C1 segment of cervical spinal cord (tissue), 14 donors: ENCODE measurements at places on chromosomes 16 and 17.

DNA sequence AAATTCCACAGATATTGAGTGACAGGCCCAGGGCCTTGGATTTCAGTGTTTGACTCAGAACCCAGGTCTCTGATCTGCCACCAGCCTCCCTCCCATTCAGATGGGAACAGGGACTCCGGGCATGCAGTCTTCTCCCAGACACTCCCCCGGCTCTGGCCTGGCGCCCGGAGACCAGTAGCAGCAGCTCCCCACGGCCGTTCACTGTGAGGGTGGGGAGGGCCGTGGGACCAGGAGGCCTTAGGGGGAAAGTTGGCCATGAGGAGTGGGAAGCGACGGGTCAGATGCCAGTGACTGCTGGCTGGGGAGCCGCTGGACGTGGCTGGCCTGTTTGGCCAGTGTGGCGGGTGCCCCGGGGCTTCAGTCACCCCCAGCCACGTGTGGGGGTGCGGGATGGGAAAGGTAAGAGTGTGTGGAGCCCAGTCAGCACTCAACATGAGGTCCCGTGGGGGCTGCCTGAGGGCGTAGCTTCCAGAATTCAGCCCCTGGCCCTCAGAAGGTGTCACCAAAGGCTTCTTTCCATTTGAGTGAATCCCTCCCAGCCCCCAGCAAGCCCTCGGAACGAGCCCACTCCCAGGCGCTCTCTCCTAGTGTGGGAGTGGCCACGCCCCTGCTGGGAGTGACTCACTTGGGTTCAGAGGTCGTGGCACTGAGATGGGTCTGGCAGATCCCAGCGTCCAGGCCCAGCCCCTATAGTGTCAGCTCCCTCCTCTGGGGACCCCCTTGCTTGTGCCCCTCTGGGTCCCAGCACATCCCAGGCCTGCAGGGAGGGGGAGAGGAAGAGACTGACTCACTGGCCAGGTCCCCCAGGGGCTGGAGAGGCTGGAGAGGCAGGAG lies 309.4 kb downstream of the SEC14L1 start:
- DNase-seq = peak; percentile 56

- no peak for DNase-seq
These were observed 6.8 kb downstream of the ZNF771 start for GRCh38 chr16:30414159-30414558.

- DNase-seq = no peak
These were observed 221.1 kb upstream of the HSBP1 start for GRCh38 chr16:83586461-83587200.

DNA sequence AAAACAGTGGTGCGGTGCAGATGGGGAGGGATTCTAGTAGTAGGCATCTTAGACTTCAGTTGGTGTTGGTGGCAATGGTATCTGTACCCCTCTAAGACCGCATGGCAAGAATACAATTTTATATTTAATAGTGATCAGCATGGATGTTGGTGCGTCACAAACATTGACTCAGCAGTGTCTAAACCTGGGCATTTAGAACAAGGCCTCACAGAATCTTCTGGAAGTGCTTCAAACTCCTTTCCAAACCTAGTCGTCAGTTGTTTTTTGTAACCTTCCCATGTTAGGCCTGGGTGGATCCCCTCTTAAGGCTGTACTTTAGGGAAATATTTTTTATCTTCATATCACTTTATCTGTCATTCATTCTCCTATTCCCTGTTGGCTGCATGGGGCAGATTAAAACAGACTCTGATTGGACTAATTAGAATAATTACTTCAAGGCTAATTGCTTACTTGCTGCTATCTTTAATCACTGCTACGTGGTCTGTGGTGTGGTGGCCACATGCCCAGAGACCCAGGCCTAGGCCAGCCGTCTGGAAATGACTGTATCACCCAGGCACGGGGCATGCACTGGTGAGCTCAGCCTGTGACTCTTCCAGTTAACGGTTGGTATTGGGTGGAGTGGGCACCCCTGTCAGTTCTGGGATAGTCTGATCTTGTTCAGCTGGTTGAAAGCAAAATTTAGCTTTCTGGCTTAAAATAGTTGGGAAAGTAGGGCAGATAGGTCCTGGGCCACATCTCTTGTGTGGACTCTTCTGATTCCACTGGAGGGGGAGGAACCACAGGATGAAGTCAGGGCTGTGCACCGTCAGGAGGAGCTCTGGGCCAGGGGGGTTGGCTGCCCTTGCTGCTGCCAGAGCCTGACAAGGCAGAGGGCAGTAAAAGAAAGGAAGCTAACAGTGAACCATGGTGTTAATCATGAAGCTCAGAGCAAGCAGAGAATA lies 4.5 kb downstream of the ALKBH5 start:
- no peak for DNase-seq

- DNase-seq = no peak
These were observed 49.2 kb downstream of the NOS2 start for GRCh38 chr17:27751166-27751565.

- no peak for DNase-seq
These were observed 37.5 kb upstream of the WSB1 start for GRCh38 chr17:27256225-27257030.

GRCh38 chr17:63488851-63489250 lies 12.0 kb downstream of the ACE start:
- DNase-seq = no peak

DNA sequence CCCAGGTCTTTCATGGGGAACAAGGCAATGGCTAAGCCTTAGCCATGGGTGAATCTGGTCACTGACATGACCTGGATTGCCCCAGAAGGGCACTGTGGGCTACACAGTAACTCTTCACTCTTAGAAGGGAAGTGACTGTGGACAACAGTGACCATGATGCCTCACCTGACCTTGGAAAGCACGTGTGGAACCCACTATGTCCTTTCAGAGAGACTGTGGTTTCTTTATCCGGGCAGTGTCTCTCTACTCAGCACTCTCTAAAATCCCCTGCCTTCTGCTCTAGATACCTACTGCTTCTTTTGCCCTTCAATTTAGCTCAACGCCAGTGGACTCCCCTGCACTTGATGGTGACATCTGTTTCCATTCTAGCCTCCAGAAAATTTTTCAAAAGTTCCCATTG lies 66.1 kb upstream of the ANKFN1 start:
- DNase-seq = no peak

DNA sequence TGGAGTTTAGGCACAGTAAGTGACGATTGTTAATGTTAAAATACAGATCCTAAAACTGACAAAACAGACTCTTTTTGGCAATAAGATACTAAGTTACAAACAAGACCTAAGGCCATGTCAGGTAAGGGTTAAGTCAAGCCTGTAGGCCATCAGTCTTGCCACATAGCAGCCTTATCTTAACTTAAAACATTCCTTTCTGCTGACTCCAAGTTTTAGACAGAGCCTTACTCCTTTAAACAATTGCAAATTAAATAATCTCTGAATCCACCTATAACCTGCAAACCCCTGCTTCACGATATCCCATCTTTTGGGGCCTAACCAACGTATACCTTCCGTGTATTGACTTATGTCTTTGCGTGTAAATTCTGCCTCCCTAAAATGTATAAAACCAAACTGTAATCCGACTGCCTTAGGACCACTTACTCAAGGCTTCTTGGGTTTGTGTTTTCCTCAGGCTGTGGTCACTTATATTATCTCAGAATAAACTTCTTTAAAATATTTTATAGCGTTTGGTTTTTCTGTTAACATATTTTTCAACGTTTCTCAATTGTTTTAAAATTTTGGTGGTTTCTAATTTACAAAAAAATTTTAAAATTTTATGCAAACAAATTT lies 64.4 kb downstream of the EFCAB5 start:
- DNase-seq = no peak

DNA sequence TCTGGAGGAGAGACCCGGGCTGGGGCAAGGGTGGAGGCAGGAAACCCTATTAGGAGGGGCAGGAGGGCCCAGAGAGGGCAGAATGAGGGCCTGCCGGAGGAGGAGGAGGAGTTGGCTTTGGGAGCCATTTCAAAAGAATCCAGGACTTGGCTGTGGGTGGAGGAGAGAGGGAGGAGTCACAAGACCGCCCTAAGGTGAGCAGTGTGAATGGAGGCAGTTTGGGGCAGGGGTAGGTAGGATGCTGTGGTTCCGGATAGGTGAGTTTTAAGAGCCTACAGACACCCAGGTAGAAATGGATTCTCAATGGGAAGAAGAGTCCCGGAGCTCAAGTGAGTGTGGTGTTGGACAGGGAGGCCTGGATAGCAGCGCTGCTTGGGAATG lies 80.3 kb downstream of the ARHGAP23 start:
- DNase-seq = no peak

DNA sequence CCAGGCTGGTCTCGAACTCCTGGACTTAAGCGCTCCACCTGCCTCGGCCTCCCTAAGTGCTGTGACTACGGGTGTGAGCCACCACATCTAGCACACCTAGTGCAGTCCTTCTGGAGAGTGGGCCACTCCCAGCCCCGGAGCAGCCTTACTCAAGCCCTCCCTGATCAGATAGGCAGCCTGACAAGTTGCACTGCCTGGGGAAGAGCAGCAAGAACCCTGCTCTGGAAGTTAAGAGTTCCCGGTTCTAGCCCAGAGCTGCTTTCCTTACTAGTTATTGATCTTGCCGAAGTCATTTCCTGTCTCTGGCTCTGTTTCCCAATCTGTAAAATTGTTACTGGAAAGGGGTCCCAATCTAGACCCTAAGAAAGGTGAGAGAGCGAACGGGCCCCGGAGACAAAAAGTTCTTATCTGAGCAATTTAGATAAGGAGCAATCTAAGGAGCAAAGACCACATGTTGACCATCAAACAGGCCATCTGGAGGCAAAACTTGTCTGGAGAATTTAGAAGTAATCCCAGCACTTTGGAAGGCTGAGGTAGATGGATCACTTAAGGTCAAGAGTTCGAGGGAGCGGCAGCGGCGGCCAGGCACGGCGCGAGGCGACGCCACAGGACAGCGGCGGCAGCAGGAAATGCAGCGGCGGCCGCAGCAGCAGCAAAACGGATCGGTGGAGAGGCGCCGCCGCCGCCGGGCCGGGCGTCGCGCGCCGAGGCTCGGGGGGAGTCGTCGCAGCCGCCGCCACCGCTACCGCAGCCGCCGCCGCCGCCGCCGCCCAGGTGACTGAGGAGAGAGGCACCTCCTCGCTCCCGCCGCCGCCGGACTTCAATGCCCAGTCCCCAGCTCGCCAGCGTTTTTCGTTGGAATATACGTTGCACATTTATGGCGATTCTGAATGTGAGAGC lies 4.3 kb upstream of the NAGLU start:
- DNase-seq = peak; percentile 55

DNA sequence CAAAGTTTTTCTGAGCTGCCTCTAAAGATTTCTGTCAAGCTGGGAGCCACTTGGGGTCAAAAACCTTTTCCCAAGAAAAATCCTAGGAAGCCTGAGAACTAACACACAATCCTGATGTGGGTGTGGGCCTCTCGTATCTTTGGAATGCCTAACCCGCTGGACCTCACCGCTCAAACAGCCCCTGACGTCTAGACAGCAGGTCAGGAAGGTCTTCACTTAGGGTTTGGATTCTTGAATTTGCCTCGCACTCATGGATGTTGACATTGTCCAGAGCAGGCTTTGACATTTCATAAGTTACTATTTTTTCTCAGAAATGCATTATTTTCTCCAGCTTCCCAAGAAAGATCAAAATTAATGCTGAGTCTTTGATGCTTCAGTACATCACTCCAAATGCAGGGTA lies 18.9 kb downstream of the TEX2 start:
- no peak for DNase-seq

DNA sequence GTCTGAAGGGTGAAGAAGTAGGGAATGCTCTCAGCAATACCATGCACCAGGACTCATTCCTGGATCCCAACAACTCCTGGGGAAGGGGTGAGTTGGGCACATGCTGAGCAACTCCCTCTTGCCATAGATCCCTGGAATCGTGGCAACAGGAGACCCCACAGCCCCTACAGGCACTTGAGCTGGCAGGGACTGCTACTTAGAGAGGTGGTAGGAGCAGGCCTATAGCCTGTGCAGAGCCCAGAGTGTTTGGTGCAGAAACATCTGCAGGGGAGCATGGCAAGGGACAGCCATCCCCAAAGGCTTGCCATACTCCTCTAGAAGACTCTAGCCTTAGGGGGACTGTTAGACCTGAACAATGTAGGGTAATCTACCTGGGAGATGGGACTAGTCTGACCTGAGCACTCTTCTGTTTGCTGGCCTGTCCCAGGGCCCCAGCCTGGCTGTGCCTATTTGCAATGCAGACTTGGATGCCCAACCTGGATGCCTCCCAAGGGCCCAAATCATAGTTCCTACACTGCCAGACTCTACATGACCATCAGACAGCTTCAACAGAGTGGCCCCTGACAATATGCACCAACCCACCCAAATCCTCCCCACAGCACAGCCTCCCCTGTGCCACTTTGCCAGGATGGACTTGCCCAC lies 568.6 kb upstream of the KIF2B start:
- DNase-seq = no peak

GRCh38 chr17:17146786-17147406 lies 59.2 kb downstream of the PLD6 start:
- DNase-seq = peak; percentile 10

- DNase-seq = no peak
These were observed 164.2 kb upstream of the LHX1 start for GRCh38 chr17:36773039-36773438.

DNA sequence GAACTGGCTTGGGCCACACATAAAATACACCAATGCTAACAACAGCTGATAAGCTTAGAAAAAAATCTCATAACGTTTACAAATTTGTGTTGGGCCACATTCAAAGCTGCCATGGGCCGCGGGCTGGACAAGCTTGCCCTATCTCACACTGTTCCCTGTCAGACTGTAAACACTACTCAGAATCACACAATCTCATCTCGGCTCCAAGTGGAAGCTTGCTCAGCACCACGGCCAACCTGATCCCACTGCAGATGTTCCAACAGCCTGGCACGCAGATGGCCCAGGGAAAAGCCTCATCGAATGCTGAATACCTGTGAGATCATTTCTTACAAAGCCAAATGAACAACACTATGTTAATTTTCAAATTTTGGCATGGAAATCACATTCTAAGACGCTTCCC lies 125.8 kb downstream of the ANKRD11 start:
- no peak for DNase-seq

GRCh38 chr16:54266363-54266955 lies 20.1 kb downstream of the IRX3 start:
- DNase-seq = no peak

DNA sequence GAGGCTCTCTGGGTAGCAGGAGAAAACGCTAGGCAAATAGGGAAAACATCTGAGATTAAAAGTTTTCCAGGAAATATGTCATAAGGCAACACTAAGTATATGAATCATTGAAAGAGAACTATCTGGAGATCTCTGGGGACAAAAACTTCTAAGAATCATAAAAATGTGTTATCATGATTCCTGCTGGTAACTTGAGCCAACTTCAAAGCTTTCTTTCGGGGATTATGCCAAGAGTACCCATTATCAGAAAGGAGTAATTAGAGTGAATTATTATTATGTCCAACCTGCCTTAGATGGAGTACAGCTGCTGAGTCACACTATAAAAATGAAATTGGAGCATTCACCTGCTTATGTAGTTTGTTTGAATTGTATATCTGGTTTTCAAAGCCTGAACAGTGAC lies 488.5 kb upstream of the SOX9 start:
- no peak for DNase-seq

GRCh38 chr17:64357191-64357981 lies 33.3 kb downstream of the PECAM1 start:
- DNase-seq = no peak

DNA sequence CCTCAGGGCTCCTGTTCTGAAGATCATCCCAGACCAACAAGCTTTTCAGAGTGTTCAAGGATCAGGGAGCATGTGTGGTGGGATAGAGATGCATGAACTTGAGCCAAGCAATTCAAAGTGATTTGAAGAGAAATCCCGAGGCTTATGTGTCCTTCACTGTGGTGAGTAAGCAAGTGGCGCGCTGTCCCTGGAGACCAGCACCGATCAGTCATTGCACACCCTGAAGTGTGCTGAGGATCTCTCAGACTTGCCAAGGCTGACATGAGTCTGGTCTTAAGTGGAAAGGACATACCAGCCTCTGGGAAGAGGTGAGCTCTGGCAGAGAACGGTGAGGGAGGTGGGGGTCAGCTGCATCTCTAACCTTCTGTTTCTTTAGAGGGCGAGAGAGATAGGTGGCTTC lies 43.8 kb upstream of the CDH13 start:
- no peak for DNase-seq
